ENCODE measurements at places on chromosomes 4 and X. TPM values are rescaled to one million over a fixed set of nuclear protein-coding genes. Genes with fewer than 3 reads are reported as not detected.
A peak's percentile ranks its signal among the peaks of the same experiment; 100 is the strongest.

The RAP1GDS1 gene
- 31.1 TPM for total RNA-seq

The XAGE1A gene
- total RNA-seq = not detected

The SPANXN3 gene
- total RNA-seq = not detected

The F11 gene
- not detected for total RNA-seq

The IL21 gene
- not detected for total RNA-seq

- H3K4me1 ChIP-seq = no peaks in the 10 kb centered on the region
- H3K27ac ChIP-seq = no peak overlapping the region
- DNase-seq = no peak
- no peaks in the 10 kb centered on the region for H3K27me3 ChIP-seq
Observed at GRCh38 chr4:7005571-7005970, 37.6 kb upstream of the TADA2B start.

- no peaks in the 10 kb centered on the region for H3K36me3 ChIP-seq
- no peak overlapping the region for H3K27ac ChIP-seq
- DNase-seq = peak; percentile 11
- H3K27me3 ChIP-seq = no peaks in the 10 kb centered on the region
- H3K4me3 ChIP-seq = no peak overlapping the region
Observed at GRCh38 chr4:21113496-21114223, 413.4 kb downstream of the PACRGL start.

All from PC-3 (cell line).